ENCODE measurements at places on chromosomes 7 and 10.

DNA sequence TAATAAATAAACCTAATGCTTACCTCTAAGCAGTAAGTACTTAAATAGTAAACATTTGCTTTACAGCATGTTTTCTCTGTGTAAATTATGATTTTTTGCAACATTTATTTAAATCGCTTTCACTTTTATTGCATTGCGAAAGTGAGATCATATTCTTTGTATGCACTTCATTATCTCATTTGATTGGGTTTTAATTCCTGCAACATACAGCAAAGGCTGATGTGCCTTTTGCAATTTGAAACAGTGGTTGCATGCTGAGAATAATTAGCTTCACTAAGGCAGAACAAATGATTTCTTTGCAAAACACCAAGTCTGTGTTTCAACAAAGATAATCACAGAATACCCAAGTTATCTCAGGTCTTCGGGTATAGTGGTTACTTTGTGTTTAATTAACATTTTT is 16.3 kb upstream of the THSD7A start:
- no peak for DNase-seq

DNA sequence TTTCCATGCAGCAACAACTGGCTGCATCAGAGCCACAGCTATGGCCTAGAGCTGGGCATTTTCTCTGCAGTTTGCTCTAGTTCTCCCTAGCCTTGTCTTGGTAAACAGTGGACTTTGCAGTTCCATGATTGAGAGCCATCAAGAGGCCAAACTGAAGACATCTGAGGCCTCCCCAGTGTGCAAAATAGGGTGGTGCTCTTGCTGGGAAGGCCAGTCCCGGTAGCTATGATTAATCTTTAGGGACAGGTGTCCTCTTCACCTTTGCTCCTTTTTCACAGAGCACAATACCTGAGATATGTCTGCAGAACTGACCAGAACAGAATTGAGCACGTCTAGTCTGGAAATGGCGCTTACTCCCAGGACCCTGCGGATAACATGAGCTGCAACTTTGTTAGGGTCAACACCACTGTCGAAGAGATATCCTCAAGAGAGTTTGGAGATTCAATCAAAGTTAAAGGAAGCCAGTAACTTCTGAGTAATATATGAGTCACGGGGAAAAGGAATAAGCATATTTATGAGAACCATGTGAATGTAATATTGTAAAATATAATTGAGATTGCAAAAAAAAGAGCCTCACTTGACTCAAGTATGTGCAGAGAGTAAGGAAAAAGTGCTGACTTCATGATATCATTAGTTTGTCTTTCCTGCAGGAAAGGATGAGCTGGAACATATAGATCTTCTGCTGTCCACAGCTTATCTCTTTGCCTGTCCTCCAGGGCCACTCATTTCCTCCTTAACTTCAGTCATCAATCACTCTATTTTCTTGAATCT is 76.7 kb downstream of the ANK3 start:
- no peak for DNase-seq

DNA sequence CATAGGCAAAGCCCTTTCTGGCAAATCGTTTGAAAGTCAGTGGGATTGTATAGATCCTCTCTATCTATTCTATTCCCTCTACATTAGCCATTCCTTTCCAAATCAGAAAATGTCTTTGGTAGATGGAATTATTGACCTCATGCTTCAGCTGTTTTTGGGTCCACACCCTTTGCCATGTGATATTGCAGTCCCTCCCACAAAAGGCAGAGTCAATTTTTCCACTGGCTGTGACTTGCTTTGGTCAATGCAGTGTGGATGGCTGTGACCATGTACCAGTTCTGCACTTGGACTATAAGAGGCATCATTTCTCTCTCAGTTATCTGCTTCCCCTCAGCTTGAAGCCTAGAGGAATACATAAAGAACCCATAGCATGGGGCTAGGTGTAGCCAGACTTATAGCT is 332.9 kb downstream of the PTEN start:
- no peak for DNase-seq

DNA sequence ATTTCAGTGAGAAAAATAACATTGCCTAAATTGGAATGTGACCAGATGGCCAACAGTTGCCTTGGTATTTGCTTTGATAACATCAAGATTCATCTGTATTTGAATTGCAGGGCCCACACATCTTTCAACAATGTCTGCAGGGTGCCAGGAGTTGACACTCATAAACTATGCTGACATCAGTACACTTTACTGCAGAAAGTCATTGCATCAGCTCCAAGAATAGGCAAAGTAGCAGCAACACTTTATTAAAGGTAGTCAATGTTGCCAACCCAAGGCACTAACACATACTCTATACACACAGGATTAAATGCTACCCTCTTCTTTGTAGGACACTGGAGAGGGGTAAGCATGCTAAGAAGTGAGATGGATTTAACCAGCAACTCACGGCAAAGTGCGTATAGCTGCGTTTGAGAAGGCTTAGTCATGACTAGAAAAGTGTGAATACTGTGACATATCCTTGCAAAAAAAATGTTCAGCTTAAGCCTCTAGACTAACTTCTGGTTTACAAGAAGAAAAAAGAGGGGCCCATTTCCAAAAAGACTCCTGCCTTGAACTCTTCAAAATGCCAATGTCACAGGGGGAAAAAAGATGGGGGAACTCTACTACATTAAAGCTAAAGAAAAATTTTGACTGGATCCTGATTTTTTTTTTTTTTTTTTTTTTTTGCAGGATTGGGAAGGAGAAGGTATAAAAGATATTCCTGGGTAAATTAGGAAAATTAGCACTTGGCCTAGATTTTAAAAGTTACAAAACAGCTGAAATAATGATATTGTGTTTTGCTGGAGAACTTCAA is 2.2 kb downstream of the BBIP1 start:
- no peak for DNase-seq

GRCh38 chr10:34698248-34698831 is 116.8 kb downstream of the PARD3 start:
- DNase-seq, result no peak

DNA sequence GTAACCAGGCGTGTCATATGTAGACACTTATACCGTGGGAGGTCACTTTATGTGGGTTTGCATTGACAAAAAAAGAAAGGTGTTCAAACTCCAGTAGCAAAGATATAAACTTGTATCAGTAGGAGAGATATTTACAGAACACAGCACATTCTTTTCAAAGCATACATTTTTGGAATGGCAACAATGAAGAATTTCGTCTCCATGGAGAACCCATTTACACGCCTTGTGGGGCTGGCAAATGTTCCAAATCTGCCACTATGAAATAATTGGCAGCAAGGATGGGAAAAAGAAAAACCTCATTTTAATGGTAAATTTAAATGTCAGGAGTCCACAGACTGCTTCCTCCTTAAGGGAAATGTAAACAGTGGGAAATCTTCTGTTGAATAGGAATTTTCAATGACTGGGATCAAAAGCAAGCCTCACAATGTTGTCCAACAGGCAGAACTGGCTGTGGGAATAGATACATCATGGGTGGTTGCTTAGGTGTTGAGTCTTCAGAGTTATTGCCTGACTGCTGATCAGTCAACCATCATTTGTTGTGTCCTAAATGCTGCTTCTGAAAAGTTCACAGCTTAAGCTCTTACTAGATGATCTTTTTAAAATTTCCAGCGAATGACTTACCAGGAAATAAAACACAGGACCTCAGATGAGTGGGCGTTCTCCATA is 256.6 kb upstream of the SEMA3C start:
- DNase-seq, result no peak

DNA sequence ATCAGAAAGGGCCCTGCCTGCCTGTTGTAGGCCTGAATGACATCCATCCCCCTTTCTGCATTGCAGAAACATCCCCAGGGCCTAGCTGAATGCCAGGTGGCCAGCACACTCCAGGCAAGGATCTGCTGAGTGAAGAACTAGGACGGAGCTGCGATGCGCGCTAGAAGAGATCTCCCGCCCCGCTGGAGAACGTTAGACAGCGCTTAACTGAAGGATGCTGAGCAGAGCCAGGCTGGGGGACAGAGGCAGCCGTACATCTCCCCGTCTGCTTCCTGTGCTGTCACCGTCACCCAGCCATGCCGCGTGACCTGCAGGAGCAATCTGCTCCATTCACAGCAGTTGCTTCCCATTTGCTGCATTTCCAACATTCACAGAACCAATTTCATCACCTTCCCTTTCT is 73.3 kb downstream of the FAM53B start:
- DNase-seq, result no peak

- DNase-seq, result no peak
These were observed 10.9 kb upstream of the DUSP5 start for GRCh38 chr10:110486680-110487410.

DNA sequence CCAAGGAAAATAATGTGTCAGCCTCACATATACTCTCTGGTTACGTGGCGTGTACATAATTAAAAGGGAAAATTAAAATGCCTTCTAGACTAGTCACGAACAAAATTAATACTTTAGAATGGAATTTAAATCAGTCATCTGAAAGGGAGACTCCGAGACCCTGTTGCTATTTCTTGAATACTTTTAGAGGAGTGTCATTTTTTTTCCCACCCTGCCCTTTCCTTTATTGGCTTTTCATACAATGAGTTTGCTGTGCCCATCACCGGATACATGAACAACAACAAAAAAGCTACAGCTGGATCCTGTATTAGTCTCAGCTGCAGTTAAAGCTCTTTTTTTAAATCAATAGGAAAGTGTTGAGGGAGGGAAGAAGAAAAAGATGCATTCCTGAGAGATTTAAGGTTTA is 20.1 kb downstream of the CYTH3 start:
- no peak for DNase-seq

DNA sequence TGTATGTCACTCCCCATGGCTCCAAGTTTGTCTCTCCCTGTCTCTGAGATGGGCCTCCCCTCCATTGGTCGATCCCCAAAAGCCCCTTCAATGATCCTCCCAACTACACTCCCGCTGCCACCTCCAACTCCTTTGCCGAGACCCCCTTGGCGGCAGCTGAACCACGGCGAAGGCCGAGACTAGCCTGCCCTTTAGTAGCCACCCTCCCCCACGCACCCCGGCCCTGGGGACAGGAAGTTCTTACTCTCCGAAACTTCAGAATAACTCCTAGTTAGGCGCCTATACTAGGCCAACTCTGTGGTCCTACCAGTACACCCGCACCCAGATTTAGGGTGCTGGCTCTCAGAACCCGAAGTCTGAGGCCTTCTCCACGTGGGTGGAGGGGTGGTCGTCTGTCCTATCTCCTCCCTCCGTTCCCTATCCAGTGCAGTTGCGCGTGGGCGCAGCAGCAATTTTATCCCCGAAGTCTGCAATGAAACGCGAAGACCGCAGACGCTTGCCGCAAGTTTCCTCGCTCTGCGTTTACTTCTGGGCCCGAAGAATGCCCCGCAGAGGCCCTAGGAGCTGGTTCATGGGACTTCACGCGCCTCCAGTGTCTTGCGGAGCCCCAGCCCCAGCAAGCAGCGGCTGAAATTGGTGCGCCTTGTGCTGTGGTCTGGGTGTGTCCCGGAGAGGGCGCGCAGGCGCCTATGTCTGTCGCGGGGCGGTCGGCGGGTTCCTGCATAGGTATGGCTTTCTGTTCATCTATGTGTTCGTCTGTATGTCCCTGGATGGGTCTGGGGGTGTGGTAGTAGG is 82.6 kb upstream of the SLF2 start:
- DNase-seq, result no peak

DNA sequence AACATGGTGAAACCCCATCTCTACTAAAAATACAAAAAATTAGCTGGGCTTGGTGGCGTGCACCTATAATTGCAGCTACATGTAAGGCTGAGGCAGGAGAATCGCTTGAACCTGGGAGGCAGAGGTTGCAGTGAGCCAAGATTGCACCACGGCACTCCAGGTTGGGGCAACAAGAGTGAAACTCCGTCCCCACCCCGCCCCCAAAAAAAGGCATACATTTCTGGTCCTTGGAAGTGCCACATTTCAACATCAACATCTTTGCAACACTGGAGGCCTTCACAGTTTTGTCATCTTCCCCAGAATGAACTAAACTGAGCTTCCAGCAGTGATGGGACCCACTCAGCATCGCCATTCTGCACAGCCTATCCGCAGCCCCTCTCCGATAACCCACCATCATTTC is 36.6 kb downstream of the FAM53B start:
- no peak for DNase-seq

GRCh38 chr7:92967238-92967637 is 130.9 kb upstream of the CDK6 start:
- no peak for DNase-seq

- no peak for DNase-seq
These were observed 371.1 kb upstream of the NFE2L3 start for GRCh38 chr7:25780904-25781303.

DNA sequence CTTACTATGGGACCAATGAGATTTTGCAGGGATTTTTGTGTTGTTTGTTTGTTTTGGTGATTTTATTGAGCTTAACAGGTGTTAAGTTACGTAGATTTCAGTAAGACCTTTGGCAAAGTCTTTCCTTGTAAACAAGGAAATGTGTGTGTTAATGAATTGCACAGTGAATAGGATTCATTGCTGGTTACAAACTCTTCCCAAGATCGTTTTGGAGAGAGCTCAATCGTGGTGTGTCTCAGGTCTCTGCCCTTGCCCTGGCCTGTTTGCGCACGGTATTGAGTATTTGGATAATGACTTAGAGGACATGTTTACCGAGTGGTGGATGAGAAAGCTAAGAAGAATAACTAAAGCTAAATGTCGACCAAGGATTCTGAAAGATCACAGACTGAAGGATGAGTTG is 41.9 kb downstream of the PRPF18 start:
- DNase-seq, result no peak

GRCh38 chr7:5484921-5485320 is 61.3 kb upstream of the TNRC18 start:
- DNase-seq, result no peak

GRCh38 chr7:82345886-82346285 is 97.7 kb downstream of the CACNA2D1 start:
- no peak for DNase-seq

Measured in germinal center (tissue), 1 donor.